ENCODE measurements at places on chromosomes 12 and 14.

GRCh38 chr12:70497508-70497907 lies 131.4 kb downstream of the KCNMB4 start:
- DNase-seq: no peak

- no peak for DNase-seq
These were observed 862 bp downstream of the KLRB1 start for GRCh38 chr12:9606736-9607372.

GRCh38 chr12:32084017-32084688 lies 22.5 kb upstream of the BICD1 start:
- DNase-seq: peak; percentile 13

DNA sequence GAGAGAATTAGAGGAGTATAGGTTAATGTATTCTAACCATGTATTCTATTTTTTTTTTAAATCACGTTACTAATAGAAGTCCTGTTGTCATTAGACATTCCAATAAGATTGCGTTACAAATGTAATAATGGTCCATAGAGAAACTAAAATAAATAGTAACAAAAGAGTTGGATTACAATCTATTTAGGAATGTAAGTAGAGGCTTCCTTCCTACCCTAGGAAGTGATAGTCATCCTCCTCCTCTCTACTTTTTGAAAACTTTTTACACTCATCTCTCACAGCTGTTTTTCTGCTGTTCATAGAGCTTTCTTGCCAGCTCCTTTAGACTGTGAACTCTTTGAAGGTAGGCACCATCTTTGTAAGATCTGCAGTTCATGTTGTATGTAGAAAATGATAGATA lies 23.6 kb downstream of the TRHDE start:
- no peak for DNase-seq

DNA sequence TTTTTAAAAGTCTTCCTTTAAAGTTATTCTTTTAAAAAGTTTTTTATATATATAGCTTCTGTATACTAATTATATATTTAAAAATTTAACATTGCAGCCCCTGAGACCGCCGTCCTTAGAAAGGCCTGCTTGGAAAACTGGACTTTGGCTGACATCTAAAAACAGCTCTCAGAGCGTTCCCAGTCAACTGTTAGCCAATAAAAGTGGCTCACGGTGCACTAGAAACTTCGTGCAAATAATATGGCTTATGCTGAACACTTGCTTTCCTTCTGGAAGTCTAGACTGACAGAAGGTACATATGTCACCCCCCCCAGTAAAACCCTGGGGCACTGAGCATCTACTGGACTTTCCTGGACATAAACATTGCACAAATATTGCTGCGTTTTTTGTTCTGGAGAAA lies 115.0 kb downstream of the KIF21A start:
- DNase-seq: no peak

- no peak for DNase-seq
These were observed 678 bp downstream of the TRMT61A start for GRCh38 chr14:103529383-103530365.

GRCh38 chr12:49937639-49938300 lies 12.8 kb upstream of the AQP2 start:
- DNase-seq: no peak

DNA sequence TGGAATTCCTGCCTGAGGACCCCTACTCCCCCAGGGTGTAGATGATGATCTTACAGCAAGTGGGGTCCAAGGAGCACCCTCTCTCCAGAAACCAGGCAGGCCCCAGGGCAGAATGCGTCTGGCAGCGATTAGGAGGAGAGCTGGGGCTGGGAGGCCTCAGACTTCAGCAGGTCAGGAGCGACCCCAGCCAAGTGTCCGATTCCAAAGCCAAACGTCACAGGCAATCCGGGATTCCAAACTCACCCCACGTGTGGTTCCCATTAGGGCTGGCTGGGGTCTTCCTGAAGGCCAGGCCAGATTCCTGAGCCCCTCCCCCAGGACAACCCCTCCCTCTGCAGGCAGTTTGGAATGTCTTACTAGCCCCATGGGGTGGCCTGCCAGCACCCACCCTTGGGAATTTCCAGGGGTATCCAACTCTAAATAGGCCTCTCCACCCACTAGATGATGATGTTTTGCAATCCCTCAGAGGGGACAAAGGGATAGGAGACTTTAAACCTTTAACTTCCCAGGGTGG lies 17.3 kb upstream of the FIGNL2 start:
- no peak for DNase-seq

- DNase-seq: no peak
These were observed 20.2 kb downstream of the DCAF4 start for GRCh38 chr14:72946491-72946890.

DNA sequence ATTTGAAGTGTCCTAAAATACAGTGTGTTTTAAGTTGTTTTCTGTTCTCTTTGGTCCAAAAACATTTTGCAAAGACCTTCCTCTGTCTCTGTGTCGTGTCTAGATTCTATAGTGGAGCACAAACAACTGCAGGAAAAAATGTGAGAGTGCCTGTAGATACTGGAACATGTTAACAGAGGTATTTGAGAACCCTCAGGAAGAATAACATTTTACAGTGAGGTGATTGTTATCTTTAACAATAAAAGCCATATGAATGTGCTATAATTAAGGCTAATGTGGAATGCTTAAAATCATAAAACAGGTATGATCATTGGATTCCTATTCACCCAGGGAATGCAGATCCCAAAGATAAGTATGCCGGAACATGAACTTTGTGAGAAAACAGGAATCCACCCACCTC lies 98.0 kb downstream of the SAMD4A start:
- DNase-seq: no peak

GRCh38 chr12:112168561-112168971 lies 43.2 kb downstream of the TRAFD1 start:
- no peak for DNase-seq

GRCh38 chr12:84218406-84218805 lies 694.2 kb downstream of the SLC6A15 start:
- DNase-seq: no peak

- no peak for DNase-seq
These were observed 6.3 kb downstream of the PPFIBP1 start for GRCh38 chr12:27530157-27530922.

GRCh38 chr12:115870510-115870909 lies 407.0 kb downstream of the MED13L start:
- DNase-seq: no peak

DNA sequence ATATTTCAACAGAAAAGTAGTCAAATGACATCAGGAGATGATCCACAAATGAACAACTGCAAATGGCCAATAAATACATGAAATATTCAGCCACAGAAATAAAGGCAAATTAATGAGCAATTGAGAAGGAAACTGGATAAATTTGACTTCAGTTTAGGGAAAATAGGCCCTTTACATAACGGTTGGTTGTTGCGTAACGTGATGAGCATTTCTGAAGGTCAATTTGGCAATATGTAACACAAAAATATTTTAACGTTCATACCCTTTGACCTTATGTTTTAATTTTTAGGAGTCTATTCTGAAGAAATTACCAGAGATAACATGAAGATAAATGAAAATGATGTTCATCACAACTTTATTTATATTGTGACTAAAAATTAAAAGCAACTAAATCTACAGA lies 14.7 kb upstream of the MSRB3 start:
- no peak for DNase-seq

DNA sequence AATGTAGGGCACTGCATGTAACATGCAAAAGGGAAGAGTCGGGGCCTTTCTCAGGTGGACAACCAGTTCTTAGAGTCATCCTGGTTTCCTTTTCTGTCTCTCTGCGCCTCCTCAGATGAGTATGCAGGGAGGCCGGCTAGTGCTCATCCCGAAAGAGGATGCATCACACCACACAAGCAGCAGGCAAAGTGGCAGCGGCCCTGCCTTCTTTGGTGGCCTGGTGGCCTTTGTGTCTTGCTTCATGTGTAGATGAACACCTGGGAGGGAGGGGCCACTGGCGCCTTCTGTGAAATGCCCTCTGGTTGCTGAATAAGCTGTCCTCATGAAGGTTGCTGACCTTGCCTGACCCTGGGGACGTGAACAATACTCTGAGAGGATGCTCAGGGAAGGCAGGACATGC lies 18.0 kb downstream of the SLC24A4 start:
- DNase-seq: no peak

GRCh38 chr12:45131506-45131905 lies 80.6 kb upstream of the DBX2 start:
- no peak for DNase-seq

GRCh38 chr14:65160091-65160490 lies 57.8 kb upstream of the MAX start:
- no peak for DNase-seq

DNA sequence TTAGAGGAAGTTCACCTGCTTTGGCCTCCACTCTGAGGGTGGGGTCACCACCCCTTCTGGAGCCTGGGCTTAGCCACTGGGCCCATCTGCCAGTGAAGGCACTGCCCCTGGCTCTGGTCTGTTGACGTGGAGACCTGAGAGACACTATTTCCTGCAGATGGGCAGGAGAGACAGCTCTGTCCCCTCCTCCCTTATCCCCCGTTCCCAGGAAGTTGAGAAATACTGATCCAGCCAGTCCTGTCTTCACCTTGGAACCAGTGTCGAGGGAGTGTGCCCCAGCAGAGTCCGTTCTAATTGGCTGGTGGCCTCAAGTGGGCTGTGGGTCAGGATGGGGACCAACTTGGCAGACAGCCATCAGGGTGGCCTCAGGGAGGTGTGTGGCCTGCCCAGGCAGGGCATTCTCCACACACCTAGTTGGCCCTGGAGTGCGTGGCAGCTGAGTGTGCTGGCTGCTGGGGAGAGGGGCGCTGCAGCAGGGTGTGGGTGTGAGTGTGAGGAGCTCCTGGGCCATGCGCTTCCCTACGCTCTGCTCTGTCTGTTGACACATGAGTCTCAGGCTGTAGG lies 25.4 kb downstream of the CLSTN3 start:
- peak; percentile 28 for DNase-seq

GRCh38 chr12:117580718-117581062 lies 219.3 kb upstream of the NOS1 start:
- DNase-seq: peak; percentile 4

GRCh38 chr14:94405486-94405885 lies 17.1 kb upstream of the SERPINA1 start:
- DNase-seq: no peak

- no peak for DNase-seq
These were observed 205.0 kb downstream of the ADAMTS20 start for GRCh38 chr12:43347026-43347425.

- DNase-seq: no peak
These were observed 367.0 kb upstream of the TMEM132C start for GRCh38 chr12:127899971-127900370.

DNA sequence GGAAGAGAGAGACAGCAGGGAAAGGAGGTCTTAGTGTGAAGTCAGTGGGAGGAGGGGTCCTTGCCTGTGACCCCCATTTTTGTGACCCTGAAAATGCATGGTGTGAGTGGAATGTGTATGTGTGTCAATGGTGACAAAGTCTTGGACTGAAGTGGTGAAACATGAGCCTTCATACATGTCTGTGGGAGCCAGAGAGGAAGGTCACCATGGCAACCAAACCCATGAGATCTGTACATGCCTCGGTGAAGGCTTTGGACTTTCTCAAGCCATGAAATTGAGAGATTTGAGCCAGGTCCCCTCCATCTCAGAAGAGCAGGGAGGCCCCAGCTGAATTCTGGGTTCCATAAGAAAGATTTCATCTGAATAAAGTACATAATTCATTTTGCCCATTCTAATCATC lies 108.7 kb downstream of the TTC8 start:
- no peak for DNase-seq

DNA sequence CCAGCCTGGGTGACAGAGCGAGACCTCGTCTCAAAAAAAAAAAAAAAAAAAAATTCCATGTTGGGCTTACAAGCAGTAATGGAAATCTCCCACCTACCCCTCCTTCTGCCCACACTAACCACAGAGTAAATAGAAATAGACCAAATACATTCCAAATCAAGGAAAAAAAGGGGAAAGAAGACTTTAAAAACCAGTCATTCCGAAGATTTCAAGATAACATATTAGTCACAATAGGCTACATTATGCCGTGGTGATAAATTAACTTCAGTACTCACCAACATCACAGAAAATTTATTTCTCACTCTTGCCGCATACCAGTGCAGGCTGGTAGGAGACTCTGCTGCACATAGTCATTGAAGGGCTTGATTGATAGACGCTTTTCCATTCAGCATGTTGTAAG lies 15.5 kb upstream of the ETV6 start:
- DNase-seq: no peak

GRCh38 chr14:30982533-30982932 lies 42.9 kb upstream of the AP4S1 start:
- no peak for DNase-seq

DNA sequence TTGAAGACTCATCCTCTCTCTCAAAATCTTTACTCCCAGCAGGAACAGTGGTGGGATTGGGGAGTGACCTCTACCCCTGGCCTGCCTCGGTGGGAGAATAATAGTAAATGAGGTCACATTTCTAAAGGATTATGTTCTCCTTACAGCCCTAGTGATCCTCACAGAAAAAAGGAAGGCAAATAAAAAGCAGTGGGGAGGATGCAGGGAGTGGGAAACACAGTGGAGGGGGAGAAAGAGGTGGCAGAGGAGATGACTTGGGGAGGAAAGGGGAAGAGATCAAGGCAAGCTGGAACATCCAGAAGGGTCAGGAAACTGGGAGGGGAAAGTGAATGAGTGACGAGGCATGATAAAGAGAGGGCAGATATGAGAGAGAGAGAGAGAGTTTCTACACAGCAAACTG lies 8.3 kb upstream of the SYNDIG1L start:
- DNase-seq: no peak

DNA sequence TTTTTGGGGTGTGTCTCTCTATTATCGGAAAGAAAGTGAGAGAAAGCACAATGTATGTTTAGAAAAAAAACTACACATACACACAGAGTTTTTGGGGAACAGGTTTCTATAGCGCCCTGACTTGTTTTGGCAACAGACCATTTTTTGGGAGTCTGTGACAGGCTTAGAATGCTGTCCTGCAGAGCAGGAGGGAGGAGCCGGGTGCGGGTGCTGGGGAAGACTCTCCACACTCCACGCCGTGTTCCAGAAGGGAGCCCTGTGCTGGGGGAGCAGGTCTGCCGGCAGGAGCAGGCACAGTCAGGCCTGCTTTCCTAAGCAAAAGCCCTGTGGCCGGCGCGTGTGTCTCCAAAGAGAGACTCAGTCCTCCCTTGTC lies 26.5 kb downstream of the CD9 start:
- no peak for DNase-seq

All from NCI-H146 (cell line).